ENCODE measurements at places on chromosomes 16 and 17.

DNA sequence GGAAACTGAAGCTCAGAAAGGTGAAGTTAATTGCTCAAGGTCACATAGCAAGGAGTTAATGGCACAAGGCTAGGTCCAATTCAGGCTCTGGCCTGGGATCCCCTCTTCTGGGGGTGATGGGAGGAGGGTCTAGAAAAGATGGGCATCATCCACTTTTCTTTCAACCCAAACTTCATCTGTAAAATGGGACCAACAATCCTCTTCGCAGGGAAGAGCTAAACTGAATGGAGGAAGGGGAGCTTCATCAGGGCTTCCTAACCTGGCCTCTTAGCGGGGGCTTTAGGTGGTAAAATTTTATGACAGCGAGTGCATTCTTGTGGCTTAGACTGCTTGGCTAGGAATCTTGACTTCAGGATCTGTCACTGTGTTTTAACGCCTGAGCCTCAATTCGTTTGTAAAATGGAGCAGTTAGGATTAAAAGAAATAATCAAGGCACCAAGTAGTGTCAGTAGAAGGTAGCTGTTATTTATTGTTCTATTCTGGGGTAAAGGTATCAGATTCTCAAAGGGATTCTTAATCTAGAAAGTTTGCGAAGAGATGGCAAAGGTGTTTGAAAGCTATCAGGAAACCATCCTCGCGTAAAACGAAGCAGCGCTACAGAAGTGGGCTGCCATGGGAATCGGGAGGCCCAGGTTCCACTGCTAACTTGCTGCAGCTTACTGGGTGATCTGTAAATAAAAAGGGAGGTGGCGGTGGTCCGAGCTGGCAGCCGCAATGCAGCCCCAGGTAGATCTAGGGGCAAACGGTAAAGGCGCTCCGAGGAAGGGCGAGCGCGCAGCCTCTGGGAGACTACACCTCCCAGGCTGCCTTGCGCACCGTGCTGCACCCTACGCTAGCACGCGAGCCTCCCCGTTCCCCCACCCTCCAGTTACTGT lies 1.5 kb upstream of the SRCAP start:
- DNase-seq: peak; percentile 69

DNA sequence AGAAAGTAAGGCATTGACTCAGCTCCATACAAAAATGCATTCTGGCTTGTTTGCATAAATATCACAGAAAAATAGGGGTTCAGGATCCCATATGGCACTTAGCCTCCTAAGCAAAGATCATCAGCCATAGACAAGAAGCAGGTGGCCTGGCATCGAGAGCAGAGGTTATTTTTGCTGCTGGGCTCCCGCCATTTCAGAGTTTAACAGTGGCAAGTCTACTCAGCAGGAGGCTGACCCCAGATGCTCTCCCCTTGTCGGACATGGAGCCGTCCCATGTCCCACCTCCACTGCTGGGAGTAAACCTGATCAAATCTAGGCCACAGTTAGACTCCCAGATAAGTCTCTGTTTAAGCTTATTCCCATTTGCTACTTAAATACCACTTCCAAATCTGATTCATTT lies 269.1 kb downstream of the FTO start:
- no peak for DNase-seq

DNA sequence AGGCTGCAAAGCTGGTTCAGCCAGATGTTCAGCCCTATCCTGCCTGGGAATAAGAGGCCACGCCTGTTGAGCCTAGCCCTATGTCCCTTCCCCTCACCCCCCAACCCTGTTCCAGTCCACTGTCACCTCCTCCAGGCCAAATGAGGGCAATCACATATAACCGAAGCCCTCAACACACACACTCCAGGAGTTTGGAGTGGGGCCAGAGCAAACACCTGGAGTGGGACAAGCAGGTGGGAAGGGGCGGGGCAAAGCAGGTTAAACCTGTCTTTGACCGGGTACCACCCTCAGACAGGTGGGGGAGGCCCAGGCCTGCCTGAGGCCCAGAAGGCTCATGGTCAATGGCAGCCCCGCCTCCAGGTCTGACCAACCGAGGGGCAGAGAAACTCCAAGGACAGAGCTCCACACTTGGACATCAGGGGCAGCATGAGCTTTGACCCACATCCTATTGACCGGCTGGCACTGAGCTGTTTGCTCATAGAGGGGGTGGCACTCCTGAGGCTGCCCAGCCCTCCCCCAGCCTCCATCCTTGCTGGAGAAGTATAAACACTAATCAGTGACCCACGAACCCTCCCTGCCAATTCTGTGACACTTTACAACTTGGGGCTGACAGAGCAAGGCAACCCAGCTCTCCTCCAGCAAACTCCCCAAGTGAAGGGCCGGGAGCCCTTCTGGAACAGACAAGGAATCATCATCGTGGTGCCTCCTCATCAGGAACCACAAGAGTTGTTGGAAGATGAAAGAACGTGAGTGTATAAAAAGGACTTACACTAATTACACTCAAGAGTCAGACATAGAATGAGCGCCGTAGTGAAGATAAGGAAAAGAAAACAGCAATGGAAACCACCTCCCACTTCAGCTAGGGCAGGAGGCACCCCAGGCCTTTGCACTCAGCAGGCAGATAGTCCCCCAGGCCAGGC lies 1.5 kb downstream of the ESRP2 start:
- no peak for DNase-seq

- no peak for DNase-seq
Measured at GRCh38 chr17:51238255-51238887, 21.5 kb downstream of the MBTD1 start.

DNA sequence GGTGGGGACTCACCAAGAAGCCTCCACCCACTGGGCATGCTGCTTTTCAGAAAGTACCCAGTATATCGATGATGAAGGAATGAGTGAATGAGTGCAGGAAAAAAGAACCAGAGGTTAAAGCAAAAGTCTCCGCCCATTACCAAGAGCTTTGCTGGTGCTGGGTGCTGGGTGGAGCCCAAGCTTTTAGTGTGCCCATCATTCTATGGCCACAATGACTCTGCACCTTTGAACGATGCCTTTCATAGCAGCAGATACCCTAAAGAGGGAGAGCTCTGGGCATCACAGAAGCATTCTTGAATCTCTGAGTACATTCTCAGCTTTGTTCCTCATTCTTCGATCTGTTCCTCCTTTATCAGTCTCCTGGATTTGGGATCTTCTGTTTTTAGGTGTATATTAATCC lies 450.7 kb upstream of the CCL2 start:
- no peak for DNase-seq
